ENCODE measurements at places on chromosomes 3 and 15.

- no peak for DNase-seq
Observed at GRCh38 chr15:59203657-59204056, 3.0 kb upstream of the LDHAL6B start.

DNA sequence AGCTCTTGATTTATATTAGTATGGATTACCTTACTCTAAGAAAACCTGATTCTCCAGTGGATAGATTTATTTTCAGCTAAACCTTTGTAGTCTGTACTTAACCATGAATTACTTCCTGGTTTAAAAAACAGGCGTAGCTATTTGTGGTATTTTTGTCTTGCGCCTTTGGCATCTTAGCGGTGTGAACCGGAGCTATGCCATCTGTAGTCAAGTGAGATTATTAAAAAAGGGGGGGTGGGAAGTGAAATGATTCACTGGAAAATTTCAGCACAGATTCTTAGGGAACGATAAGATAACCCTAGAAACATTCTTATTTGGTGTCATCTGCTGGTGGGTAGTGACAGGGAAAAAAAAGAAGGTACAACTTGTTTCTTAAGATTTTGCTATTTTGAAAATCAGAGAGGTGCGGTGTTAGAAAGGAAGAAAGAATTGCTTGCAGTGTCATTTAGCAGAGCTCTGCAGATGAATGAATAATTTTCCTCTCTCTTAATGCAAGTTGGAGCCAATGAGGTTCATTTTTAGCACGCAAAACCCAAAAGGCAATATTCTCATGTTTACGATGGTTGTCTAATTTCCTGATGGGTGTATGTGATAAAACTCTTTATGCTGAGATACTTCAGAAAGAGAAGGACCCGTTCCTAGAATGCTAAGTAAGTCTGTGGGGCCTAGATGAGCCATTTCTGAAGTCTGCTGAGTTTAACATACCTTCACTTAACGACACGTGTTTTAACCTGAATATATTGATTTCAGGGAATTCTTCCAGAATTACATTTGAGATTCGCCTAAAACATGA lies 44.0 kb downstream of the PSMD6 start:
- no peak for DNase-seq

GRCh38 chr3:119308355-119308754 lies 14.2 kb downstream of the ARHGAP31 start:
- DNase-seq: no peak

DNA sequence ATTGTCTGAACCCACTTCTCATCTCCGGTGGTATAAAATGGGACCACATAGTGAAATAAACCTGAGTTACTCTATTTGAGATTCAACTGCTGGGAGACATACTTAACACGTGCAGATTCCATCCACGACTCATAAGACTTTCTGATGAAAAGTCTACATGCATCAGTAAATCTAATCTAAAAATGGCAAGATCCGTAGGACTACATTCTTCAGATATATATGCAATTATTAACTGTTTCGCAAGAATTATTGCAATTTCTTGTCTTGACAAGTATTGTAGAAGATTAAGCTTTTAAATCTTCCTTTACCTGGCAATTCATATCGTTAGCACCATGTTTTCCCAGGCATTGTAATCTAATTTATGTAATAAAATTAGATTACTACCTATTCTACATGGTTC lies 718.7 kb upstream of the CBLB start:
- no peak for DNase-seq

- no peak for DNase-seq
Observed at GRCh38 chr3:71086777-71087142, 496.8 kb downstream of the FOXP1 start.

DNA sequence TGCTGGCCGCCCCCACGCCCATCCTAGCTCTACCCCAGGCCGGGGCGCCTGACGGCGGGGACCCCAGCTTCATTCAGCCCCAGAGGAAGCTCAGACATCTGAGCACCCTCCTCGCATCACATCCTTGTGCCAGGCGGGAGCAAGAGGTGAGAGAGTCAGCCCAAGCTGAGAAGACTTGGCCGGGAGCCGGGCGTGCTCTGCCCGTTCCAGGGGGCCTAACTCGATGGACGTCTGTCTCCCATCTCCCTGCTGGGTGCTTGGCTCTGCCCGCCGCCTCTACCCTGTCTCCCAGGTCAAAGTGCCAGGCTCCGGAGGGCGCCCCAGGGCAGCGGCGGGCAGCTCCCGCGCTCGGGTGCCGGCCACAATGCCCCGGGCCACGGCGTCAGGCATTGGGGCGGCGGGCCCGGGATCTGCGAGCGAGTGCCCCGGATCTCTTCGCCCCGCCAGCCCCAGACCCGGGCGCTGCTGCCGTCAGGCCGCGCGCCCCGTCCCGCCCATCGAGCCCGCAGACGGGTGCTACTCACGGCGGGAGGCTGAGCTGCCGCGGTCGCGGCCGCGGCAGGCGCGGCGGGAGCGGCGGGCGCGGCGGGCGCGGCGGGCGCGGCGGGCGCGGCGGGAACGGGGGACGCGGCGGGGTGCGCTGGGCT lies 388 bp downstream of the DAPK2 start:
- no peak for DNase-seq

DNA sequence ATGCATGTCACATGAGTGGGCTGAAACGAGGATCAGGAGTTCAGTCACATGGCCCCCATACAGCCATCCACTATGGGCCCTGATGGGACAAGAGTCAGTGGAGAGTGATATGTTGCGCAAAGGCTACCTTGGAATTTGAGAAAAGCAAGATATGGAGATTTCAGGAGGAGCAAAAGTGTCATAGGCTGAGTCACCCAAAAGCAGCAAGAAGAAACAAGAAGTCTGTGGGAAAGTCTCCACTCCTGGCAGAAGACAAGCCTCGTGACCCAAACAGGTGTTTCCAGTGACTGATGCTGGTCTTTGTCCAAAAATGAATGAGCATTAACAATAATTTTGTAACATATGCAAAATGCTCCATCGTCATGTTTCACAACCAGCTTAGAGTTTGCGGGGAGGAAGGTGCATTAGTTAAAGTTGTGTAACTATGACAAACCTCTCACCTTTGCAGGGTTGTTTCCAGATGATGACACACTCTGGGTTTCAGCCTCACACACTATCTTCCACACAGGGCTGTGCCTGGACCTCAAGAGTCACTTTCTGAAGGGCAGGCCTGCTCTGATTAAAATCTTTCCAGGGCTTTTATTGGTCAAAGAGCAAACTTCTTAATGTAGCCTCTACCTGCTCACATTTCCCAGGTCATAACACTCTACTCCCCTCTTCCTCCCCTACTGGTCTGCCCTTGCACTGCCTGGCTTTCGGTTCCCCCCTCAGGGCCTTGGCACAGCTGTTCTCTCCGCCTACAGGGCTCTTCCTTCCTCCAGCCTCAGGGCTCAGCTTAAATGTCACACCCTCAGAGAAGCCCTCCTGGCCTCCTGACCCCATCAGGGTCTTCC lies 3.9 kb upstream of the DNASE1L3 start:
- peak; percentile 5 for DNase-seq

DNA sequence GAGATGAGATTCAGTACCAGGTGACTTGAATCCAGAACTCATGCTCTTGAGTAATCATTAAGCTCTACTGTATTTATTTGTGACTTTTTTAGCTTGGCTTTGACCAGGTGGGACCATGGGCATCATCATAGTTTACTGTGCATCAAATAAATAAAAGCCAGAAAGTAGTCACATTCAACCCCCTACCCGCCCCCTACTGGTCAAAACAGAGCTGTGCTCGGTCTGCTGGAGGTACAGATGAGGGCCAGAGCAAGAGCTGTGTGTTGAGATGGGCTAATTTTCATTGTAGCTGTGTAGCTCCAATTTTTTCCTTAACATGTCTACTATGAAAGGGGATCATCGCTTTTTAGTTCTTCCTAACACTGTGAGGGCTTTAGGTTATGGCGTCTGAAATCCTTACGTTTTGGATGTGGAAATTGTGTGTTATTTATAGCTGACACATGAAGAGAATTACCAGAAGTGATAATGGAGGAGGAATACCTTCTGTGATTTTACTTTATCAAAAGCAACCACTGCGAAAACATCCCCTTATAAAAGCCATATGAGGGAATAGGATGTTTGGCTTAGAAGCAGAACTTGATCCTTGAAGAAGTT lies 375.1 kb downstream of the PTPRG start:
- DNase-seq: no peak

GRCh38 chr3:51799879-51800749 lies 21.1 kb upstream of the IQCF6 start:
- no peak for DNase-seq

DNA sequence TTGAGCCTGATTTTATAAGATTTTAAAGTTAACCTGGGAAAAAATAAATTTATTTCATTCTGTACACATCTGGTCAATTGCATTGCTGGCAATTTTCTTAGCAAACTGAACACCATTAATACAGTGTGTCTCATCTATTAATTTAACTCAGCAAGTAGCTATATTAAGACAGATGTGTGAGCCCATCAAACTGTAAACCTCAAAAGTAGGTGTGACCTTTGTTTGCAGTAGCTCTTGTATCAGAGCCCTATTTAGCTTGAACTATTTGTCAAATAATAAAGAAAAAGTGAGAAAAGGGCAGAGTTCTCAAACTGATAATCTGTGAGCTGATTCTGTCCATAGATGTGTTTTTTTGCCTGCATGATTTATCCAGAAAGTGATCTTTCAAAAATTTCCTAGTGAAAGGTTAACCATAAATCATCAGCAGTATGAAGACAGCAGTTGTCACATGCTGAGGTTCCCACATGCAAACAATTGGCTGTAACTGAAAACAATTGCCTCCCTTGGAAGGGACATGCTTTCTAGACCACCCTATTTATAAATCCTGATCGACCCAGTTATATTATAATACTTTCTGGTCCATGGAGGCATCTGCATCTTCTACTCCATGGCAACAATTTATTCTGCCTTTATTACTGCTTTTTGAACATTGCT lies 646.5 kb downstream of the NSUN3 start:
- DNase-seq: no peak

GRCh38 chr15:70079888-70080287 lies 17.8 kb downstream of the TLE3 start:
- no peak for DNase-seq
